ENCODE measurements at places on chromosomes 16 and 17.

GRCh38 chr17:2830678-2831077 lies 34.4 kb downstream of the RAP1GAP2 start:
- no peak for DNase-seq

GRCh38 chr16:12256921-12257320 lies 280.4 kb downstream of the SNX29 start:
- no peak for DNase-seq

GRCh38 chr16:71966932-71967331 lies 33.3 kb downstream of the PKD1L3 start:
- DNase-seq: no peak

DNA sequence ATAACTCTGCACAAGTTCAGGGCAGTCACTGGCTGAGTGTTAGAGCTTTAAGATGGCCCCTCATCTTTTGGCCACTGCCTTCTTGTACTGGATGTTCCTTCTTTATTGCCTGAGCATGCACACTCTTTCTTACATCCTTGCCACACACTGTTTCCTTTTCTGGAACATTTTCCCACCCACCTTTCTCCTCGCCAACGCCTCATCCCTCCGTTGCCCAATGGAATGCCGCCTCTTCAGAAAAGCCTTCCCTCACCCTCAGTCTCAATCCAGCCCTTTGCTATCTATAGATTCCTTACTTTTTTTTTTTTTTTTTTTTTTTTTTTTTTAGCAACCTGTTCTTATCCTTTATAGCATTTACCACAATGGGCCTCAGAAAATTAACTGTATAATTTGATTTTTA lies 47.9 kb upstream of the RBFOX1 start:
- no peak for DNase-seq

DNA sequence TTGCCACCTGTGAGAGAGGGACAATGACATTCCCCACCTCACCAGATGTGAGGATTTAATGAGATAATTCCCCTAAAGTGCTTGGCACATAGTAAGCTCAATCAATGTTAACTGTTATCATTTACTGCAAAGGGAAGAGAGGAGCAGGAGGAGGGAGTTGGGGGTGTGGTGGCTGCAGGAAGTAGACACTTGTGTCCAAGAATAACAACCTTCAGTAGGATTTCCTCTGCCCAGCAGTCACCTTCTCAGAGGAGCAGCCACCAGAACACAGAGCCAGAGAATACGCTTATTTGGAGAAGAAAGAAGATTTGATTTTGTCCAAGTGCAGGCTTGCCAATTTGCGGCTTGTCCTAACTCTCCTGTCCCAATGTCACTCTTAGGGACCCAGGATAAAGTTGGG lies 10.2 kb downstream of the CBX4 start:
- DNase-seq: no peak

- no peak for DNase-seq
Measured at GRCh38 chr16:55391760-55392375, 67.9 kb downstream of the IRX6 start.

DNA sequence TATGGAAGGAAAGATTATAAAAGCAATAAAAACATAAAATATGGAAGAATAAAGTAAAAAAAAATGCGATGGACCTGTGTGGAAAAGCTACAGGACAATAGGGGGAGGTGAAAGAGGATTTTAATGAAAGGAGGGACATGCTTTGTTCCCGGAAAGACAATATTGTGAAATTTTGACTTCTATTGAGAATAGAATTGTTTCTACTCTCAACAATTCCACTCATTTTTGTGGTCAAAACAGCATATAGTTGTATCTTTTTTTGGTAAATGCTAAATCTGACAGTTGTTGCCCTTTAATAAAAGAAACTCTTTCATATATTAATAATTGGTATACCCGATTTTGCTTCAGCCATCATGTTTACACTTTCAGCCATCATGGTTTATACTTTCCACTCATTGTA lies 22.9 kb upstream of the APPBP2 start:
- DNase-seq: no peak

DNA sequence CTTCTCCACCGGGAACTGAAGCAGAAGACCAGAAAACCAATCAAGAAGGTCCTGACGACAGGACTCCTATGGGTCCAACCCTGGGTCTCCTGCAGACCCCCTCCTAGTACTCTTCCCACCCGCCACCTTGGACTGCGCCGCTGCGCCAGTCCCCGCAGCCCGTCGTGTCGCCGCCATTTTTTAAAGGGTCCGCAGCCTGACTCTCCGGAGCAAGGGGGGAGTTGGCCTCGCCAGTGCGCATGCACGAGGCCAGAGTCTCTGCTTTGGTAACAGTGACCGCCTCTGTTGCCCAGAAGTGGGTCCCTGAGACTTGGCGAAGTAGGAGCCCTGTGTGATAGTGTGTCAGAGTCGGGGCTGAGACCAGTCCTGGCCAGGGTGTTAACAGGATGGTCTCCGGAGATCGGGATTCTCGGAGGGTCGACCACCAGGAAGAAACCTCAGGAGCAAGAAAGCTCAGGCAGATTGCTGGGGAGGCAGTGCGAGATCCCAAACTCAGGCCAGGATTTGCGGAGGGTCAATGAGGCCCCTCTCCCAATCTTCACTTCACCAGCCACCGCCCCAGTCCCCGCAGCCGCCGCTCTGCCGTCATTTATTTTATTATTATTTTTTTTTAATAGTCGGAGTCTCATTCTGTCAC lies 612.5 kb downstream of the KCNJ18 start:
- no peak for DNase-seq

GRCh38 chr16:87733190-87733589 lies 32.6 kb downstream of the KLHDC4 start:
- DNase-seq: no peak

GRCh38 chr16:77207030-77207429 lies 7.8 kb downstream of the SYCE1L start:
- DNase-seq: no peak

DNA sequence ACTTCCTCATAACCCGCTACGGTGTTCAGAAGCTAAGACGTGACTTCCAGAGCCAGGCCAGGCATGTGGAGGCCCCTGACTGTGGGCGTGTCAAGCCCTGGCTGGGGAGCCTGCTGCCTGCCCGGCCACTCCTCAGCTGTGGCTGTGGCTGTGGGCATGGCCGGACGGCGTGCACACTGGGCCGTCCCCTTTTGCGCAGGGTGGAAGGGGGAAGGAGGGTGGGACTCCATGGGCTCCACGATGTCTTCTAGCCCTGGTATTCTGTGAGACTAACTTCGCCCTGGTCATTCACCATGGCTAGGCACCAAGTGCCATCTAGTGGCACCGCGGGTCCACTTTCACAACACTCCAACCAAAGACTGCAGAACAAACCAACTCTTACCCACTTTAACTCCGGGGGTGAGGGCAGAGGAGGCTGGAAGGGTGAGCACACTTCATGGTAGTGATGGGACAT lies 67.9 kb downstream of the N4BP1 start:
- no peak for DNase-seq

DNA sequence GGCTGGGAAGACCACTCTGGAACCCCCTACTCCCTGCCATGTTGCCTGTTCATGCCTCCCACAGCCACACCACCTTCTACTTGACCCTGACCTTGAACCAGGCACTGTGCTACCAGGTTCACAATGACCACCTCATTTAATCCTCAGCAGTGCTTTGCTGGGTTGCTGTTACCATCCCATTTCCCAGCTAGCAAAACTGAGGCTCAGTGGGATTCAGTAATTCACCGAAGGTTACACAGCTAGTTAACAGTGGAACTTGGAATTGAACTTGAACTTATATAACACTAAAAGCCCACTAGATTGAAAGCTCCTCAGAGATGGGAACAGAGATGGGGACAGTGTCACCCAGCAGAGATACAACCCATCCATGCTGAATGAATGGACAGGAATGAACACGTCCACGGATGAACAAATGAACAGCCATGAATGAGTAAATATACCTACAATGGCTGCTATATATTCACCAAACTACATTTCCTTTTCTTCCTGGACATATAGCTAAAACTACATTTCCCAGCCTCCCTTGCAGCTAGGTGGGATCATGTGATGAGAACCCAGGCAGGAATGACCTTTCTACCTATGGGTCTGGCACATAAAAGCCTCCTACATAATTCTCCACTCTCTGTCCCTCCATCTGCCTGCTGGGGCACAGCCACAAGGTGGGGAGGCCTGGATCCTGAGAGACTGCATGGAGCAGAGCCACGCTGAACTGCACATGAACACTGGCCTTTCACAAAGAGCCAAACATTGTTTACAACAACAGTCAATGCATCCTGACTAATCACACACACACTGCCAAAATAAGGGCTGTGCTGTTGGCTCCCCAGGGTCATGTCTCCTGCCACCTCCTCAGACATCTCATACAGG lies 94.8 kb downstream of the RMI2 start:
- no peak for DNase-seq

GRCh38 chr16:88634994-88635670 lies 3.2 kb upstream of the IL17C start:
- no peak for DNase-seq

GRCh38 chr17:73760439-73760758 lies 116.2 kb upstream of the SDK2 start:
- DNase-seq: no peak

GRCh38 chr16:19972111-19972510 lies 87.5 kb upstream of the GPRC5B start:
- DNase-seq: no peak

DNA sequence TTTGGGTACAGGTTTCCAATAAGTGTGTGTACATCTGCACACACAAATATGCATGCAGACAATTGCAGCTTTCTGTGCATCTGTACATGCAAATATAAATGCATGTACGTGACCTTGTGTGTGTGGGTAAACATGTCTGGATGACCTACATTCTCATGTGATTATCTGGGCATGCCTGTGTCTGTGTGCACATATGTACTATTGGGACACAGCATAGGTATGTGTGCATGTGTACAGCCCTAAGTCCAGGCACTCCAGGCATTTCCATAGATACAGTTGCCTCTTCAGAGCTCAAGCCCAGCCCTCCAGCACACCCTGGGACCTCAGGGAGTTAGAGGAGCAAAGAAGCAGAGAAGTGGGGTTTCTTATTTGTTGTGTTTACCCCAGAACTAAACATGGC lies 7.1 kb upstream of the GP2 start:
- no peak for DNase-seq

DNA sequence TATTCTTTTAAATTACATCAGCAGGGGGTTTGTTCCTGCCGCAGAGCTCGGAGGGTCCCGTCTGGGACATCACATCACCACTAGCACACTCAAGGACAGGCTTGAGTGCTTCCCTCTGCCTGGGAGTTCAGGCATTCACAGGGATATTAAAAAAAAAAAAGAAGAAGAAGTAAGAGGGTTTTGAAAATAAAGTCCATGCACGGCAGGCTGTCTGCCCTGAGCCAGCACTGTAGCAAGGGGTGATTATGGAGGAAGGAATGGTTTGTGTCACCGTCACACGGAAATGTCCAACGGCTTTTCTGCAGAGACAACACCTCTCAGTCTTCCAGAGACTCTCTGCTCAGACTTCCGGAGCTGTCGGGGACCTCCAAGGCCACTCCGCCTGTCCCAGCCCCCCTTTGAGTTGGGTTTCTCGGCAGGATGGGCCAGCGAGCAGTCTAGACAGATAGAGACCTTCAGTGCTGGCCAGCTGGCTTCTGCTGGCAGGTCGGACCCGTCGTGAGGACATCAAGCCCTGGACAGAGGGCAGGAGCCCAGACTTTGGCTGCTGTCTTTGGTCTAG lies 33.6 kb downstream of the MEOX1 start:
- DNase-seq: no peak

DNA sequence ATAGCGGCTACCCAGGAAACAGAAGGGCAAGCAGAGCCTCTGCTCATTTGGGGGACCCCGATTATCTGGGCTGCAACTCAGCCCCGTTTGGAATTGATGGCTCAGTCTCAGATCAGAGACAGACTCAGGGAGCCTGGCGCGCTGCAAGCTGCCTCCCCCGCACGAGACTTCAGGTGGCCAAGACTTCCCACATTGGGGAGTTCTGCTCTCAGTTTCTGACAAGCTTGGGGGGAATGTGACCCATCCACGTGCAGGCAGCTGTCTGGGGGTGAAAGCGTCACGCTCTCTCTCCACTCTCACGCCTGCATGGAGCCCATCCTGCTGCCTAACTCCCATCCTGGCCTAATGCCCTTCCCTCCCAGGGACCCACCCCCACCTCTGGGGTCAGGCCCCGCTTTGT lies 157.6 kb upstream of the GSE1 start:
- DNase-seq: no peak

DNA sequence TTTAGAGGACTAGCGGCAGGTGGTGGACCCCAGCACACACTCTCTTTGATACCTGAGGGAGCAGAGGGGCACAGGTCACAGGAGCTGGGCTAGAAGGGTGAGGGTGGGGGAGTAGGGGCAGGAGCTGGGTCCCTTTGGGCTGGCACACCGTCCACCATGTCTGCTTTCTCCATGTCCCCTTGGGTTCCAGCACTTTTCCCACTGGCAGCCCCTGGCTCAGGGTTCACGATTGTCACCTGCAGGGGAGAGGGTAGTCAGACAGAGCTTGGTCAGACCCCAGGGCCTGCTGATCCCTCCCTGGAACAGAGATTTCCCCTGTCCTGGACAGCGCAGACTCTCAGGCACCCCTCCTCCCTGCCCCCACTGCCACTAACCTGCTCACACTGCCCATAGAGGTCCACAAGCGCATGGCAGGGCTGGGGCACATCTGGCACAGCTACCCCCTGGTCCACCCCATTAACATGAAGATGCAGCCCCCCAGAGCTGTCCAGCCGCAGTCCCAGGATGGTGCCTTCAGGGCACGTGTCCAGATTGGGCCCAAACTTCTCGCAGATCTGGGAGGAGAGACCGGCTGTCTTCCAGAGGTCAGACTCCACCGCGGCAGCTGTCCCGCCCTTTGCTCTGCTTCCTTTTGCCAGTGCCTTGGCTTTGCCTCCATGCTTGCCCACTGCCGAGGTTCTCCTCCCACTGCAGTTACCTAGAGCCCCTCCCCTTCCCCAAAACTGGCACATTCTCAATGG lies 3.1 kb upstream of the GPS2 start:
- DNase-seq: no peak

All from effector CD4-positive, alpha-beta T cell (primary cell).